ENCODE measurements at places on chromosomes 4 and X.

GRCh38 chrX:113929004-113929403, 654.9 kb upstream of the HTR2C start:
- DNase-seq, result no peak

GRCh38 chr4:105714932-105715331, 6.3 kb downstream of the GSTCD start:
- DNase-seq, result no peak

DNA sequence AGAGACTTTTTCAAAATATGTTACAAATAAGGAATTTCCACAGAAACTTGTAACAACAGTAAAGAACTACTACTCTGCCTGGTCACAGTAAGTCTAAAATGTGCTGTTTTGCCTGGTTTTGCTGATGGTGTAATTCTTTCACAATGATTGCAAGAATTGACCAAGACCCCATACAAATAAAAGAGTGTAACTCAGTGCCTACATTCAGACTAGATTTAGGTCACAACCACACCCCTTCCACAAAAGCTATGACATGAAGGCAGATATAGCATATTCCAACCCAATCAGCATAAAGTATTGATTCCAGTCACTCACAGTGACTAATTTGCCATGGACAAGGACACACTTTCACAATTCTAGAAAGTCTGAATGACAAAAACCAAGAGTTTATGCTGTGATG, 53.7 kb upstream of the TMPRSS11F start:
- no peak for DNase-seq

DNA sequence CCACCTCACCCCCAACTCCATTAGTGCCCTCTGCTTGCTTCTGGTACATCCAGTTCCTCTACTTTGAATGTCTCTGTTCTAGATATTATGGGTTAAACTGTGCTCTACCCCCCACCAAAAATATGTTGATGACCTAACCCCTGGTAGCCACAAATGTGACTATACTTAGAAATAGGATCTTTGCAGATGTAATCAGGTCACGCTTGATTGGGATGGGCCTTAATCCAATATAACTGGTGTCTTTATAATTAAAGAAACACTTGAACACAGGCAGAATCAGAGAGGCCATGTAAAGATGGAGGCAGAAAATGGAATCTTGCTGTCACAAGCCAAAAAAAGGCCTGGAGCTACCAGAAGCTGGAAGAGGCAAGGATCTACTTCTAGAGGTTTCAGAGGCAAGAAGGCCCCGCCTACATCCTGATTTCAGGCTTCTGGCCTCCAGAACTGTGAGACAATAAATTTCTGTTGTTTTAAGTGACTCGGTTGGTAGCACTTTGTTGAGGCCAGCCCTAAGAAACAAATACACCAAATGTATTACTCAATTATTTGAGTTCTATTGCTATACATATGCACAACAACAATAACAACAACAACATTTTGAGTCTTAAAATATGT, 220.0 kb downstream of the PPP3CA start:
- no peak for DNase-seq

DNA sequence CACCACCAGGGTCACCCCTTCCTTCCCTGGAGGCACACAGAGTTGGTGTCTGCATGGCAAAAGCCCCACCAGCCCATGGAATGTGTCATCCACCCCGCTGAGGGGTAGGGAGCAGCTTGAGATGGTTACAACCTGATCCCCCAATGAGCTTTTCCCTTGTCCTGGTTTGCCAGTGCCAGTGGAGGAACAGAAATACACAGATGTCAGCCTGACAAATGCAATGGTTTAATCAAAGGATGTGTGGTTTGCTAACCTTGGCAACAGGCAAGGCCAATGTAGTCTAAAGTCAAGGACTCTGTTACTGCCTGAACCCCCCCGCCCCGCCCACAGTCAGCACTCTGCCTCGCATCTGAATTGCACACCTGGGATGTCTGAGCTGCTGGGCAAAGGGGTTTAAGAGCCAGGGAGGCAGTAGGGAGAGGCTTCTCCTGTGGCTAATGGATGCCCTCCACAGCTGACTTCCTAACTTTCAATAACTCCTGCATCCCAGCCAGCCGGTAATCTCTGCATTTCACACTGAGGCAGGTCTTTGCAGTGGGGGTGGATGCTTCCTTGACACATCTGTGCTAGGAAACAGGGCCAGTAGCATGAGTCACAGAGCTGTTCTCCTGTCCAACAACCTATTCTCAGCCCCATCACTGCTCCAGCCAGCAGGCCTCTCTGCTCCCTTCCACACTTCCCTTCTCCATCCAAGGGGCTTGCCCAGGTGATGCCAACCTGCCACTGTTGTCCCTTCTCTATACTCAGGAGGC, 137.5 kb downstream of the AMMECR1 start:
- no peak for DNase-seq

- no peak for DNase-seq
Measured at GRCh38 chr4:649751-650310, 24.2 kb downstream of the ATP5ME start.

DNA sequence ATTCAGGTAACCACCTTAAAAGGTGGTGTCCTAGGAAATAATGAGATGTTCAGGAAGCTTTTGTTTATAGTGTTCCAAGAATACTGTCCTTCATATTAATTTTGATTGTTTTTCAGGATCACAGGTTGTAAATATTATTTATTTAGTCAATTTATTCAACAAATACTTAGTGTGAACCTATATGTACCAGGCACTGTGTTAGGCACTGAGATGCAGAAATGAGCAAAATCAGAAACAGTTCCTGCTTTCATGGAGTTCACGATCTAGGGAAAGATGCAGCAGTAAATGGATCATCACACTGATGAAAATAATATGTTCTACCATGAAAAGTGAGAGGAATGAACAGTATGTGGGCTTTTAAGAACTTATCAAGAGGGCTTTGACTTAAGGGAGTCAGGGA, 18.2 kb upstream of the PLA2G12A start:
- no peak for DNase-seq

DNA sequence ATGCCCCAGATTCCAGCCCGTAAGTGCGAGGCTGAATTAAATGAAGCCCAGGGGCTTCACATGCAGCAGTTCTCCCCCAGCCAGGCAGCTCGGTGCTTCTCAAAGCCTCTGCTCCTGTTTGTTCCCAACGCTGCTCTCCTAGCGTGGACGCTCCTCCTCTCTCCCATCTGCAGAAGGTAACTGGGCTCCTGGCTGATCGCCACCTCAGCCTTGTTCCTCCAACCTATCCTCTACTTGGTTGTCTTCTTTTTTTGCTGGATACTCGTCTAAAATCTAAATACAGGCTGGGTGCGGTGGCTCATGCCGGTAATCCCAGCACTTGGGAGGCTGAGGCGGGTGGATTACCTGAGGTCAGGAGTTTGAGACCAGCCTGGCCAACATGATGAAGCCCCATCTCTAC, 70.3 kb downstream of the NSUN7 start:
- DNase-seq, result no peak

- no peak for DNase-seq
Measured at GRCh38 chr4:19689511-19689910, 562.2 kb upstream of the SLIT2 start.

- DNase-seq, result no peak
Measured at GRCh38 chr4:86551387-86551786, 42.7 kb upstream of the PTPN13 start.

DNA sequence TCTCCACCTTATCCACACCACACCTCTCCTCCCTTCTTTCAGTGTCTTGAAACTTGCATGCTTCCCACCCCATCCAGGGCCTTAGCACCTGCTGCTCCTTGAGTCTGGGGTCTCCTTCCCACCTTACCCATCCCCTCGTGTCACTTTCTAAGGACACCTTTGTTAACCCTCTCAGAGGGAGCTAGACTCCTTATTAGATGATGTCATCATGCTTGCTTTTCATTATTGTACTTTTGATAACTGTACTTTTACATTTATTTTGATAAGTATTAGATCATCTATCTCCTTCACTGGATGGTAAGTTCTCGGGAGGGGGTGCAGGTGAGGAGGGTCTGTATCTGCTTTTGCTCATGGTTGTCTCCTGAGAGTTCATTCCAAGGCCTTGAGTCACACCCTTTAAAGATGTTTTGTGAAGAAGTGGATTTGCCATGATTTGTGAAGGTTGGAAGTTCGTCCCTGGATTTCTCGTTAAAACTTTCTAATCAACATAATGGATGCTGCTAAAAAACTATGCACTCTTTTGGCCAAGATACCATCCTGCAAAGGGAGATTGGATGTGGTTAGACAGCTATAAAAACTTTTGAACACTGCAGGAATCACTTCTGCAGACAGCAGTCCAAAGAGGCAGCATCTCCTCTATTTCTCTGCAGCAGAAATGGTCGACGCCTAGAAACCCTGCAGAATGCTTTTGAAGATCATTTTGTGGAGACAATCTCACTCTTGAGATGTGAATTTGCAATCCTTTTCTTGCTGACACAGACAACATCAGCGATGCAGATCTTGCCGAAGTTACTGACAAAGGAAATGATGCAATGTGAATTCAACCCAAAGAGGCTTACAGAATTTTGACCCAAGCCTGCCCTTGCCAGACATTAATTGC, 69.6 kb downstream of the ENPP6 start:
- no peak for DNase-seq

DNA sequence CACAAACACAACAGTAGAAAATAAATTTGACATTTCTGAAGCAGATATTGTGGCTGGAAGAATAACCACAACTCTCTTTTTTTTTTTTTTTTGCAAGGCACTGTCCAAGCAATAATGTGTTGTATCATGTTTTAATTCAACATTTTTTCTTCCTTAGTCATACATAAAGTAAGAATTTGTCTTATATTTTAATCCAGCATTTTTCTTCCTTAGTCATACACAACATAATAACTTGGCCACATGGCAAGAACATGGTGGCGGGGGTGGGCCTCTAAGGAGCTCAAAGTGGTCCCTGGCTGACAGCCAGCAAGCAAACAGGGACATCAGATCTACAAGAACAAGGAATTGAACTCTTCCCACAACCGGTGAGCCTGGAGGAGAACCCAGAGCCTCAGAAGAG, 20.2 kb downstream of the FBXW7 start:
- no peak for DNase-seq

DNA sequence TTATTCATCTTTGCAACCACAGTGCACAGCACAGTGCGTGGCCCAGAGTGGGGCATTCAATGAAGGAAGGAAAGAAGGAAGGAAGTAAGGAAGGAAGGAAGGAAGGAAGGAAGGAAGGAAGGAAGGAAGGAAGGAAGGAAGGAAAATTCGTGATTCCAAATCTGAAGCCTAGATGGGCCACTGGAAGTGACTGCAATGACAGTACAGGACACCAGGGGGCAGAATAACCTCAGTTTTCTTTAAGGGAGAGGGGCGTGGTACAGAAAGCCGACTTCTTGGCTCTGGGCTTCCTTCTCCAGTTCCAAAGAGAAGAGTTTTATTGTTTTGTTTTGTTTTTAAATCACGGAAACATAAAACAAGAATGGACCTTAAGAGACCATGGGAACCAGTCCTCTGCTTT, 47.8 kb downstream of the APLN start:
- peak; percentile 46 for DNase-seq

DNA sequence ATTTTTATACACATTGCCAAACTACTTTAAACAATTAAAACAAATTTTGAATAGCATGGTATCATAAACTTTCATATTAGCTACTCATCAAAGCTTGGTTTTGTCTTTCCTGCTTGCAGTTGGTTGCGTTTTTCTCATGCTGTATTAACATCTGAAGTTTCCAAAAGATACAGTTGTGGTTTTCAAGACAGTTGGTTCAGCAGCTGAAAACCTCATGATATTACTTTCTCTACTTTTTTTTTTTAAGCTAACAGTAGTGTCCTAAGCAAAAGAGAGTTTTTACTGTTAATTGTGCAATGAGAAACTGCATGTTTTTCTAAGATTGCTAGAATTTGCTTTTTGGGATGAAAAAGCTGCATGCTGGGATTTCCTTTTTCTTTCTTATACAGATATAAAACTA, 15.2 kb downstream of the RUFY3 start:
- DNase-seq, result no peak

DNA sequence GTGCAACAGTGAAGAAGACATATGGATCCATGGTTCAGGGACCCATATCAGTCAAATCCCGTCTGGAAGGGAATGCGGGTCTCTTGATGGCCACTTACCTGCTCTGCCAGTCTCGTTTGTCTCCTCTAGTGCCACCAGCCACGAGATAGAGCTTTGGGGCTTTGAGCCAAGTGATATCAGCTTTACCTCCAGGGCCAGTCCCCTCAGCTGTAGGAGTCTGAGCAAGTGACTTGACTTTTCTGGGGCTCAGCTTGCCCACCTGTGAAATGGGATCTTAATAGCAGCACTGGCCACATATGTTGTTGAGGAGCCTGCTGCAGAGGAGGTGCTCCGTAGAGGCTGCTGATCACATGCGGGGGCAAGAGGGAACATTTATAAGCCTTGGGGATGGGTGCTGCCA, 1.2 kb downstream of the SLC2A9 start:
- no peak for DNase-seq

GRCh38 chr4:29304595-29304994, 1415.6 kb upstream of the PCDH7 start:
- DNase-seq, result no peak

Measured in NCI-H345 (cell line).